ENCODE measurements at places on chromosomes 7 and 10. TPM values are rescaled to one million over a fixed set of nuclear protein-coding genes. Genes with fewer than 3 reads are reported as not detected.

DNA sequence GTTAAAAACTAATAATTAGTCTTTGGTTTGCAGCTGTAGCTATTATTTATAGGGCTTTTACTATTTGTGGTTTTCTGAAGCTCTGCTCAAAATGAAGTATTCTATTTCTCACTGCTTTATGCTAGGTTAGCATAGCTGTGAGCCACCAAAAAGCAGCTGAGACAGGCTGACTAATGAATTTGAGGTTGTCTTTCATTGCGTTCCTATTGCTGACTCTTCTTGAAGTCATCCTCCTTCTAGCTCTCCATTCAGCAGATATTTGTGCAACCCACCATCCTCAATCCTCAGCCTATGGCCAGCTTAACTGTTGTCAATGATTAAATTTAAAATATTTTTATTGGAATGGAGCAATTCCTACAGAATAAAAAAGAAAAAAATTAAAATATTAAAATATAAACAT is 2.1 kb upstream of the RALA start:
- DNase-seq = peak; percentile 68

- peak; percentile 86 for DNase-seq
These were observed 34.0 kb downstream of the FAM20C start for GRCh38 chr7:226281-226895.

SLC16A12 gene
- under 0.01 TPM for total RNA-seq

AGR2 gene
- total RNA-seq = not detected

SUN3 gene
- total RNA-seq = not detected

IPMK gene
- total RNA-seq = 4.1 TPM

CHAT gene
- not detected for total RNA-seq

DNA sequence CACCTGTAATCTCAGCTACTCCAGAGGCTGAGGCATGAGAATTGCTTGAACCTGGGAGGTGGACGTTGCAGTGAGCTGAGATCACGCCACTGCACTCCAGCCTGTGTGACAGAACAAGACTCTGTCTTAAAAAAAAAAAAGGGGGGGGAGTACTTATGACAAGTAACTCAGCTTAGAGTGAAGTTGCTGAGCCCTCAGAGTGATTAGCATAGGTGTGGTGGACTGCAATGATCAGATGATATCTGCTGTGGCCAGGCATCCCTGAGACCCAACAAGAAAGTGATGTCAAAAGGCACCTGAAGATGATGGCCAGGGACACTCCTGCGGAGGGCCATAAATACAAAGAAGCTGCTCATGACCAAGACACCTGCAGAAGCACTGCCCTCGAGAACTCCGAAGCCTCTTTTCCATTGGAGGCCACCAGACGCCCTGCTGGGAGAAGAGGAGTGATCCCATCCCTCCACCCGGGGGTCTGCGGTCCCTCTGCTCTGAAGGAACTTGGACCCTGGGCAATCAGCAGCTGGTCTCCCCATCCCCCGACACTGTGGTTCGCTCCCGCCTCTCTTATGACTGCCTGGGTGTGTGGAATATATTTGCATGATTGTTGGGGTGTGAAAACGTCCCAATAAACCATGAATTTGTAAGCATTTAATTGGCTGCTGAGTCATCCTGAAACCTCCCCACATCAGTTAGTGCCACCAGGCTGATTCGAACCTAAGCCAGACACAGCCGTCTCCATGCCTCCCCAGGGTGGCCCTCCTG is 46.0 kb downstream of the RASGEF1A start:
- no peak for DNase-seq

MBL2 gene
- total RNA-seq = not detected

MEOX2 gene
- total RNA-seq = 0.50 TPM

GATA3 gene
- not detected for total RNA-seq

CALN1 gene
- not detected for total RNA-seq

GRCh38 chr10:30911303-30911863 is 120.3 kb downstream of the ZNF438 start:
- DNase-seq = no peak

GRCh38 chr10:62734781-62735463 is 69.6 kb upstream of the ADO start:
- no peak for DNase-seq

DNA sequence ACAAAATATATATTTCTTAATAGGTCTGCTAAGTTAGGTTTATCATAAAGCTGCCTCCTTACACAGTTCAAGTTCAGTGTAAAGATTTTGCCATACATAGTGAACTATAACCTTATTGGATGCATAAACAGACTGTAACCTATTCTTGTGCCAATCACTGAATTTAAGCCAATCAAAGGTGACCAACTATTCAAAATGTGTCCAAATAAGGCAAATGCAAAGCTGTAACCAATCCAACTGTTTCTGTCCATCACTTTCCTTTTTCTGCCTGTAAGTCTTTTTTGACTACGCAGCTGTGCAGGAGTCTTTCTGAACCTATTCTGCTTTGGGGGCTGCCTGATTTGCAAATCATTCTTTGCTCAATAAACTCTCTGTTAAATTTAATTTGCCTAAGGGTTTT is 11.6 kb upstream of the DNMBP start:
- no peak for DNase-seq

AQP1 gene
- 44.6 TPM for total RNA-seq

TEX36 gene
- total RNA-seq = not detected

DNA sequence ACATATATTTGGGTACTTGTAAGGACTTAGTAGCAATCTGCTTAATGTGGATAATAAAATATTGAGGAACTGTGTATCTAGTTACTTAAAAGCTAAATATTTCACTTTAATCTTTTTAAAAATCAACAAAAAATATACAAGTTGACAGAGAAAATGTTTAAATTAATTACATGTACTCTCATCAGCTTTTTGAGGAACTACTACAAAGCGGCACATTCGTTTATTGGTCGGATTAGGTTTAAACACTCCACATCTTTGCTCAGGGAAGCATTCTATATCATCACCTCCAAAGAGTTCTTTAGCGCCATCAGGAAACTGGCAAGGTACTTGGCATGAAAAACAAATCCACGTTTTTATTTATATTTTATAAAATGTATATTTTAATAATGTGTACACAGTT is 1.6 kb downstream of the ATOH7 start:
- no peak for DNase-seq

SKAP2 gene
- 16.7 TPM for total RNA-seq

GRCh38 chr10:50447691-50448090 is 176.1 kb downstream of the SGMS1 start:
- DNase-seq = peak; percentile 31

GRCh38 chr10:133097418-133097817 is 9.7 kb downstream of the ADGRA1 start:
- no peak for DNase-seq

SPACDR gene
- under 0.01 TPM for total RNA-seq

- DNase-seq = peak; percentile 54
These were observed 40.5 kb upstream of the SLF2 start for GRCh38 chr10:100872034-100872791.

EPO gene
- not detected for total RNA-seq

- DNase-seq = peak; percentile 93
These were observed at the start of gene CACNA2D1 for GRCh38 chr7:82443547-82444219. Gene CACNA2D1 (minus strand): TSS chr7:82443777.

DNA sequence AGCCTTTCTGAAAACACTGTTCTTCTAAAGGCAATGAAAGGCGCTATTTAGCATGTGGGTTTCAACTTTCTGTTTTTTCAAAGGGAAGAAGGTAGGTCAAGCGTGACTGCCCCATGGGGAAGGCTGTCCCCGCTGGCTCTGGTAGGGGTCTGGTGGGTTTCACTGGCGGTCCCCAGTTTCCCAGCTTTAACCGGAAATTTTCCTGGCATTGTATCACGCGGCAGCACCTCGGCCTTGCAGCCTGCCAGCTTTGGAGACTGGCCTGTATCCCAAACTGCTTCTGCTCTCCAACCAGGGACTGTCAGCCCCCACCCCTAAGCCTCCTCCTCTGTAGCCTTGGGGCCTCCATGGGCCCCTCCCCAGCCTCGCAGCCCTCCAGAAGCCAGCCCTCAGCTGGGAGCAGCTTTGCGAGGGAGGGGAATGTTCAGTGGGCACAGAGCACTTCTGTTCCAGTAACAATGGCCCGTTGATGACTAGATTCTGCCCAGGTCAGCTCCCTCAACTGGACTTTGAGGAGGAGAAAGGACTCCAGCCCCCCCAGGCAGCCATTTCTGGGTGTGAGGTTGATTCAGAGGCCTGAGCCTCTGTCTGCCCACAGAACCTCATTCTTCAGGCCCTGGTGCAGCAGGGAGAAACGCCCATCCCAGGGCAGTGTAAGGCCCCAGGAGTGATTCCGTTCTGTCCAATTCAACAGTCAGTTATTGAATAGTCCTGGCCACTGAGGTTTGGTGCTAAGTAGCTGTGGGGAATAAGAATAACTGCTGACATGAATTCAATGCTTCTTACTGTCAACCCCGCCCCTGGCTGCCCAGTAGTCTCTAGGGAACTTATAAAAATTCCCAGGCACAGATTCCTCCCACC is 17.1 kb downstream of the CHST3 start:
- peak; percentile 82 for DNase-seq

PALD1 gene
- 0.33 TPM for total RNA-seq

GRCh38 chr7:27208998-27209397 is 9.1 kb upstream of the HOXA13 start:
- no peak for DNase-seq

GNAT3 gene
- total RNA-seq = not detected

PCLO gene
- 0.17 TPM for total RNA-seq

DNA sequence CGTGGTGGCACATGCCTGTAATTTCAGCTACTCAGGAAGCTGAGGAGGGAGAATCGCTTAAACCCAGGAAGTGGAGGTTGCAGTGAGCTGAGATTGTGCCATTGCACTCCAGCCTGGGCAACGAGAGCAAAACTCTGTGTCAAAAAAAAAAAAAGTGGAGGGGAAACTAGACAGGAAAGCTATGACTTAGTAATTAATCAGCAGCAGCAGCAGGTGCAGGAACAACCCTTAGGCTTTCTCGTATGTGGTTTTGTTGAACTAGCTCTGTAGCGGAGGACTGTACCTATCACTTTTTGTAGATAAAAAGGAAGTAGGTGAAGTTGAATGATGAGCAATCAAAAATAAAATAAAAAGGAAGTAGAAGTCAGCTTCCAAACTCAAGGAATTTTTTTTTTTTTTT is 76.9 kb upstream of the KMT2C start:
- no peak for DNase-seq

- no peak for DNase-seq
These were observed 970.2 kb downstream of the SORCS3 start for GRCh38 chr10:105611244-105611798.

- peak; percentile 24 for DNase-seq
These were observed at the start of gene NT5C3A for GRCh38 chr7:33062023-33062781. Gene NT5C3A (minus strand): TSS chr7:33062776. CDS start chr7:33062705, 71 bp downstream.

SIRT1 gene
- total RNA-seq = 21.1 TPM

DNA sequence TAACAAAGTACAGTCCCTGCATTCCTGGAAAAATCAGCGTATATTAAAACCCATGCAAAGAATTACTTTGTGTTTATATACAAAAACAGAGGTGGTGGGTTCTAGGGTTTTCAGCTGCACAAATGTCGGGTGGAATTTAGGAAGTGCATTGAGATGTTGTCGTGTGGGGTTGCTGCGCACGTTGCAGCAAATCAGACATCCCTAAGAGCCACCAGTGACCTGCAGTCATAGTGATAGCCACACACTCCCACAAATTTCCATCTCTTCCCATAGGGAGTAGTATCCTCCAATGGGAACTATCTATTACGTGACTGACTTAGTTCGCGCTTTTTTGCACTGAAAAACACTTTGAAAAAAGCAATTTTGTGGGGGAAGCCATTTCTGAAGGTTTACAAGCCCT is 375.2 kb upstream of the GALNT17 start:
- no peak for DNase-seq

DNA sequence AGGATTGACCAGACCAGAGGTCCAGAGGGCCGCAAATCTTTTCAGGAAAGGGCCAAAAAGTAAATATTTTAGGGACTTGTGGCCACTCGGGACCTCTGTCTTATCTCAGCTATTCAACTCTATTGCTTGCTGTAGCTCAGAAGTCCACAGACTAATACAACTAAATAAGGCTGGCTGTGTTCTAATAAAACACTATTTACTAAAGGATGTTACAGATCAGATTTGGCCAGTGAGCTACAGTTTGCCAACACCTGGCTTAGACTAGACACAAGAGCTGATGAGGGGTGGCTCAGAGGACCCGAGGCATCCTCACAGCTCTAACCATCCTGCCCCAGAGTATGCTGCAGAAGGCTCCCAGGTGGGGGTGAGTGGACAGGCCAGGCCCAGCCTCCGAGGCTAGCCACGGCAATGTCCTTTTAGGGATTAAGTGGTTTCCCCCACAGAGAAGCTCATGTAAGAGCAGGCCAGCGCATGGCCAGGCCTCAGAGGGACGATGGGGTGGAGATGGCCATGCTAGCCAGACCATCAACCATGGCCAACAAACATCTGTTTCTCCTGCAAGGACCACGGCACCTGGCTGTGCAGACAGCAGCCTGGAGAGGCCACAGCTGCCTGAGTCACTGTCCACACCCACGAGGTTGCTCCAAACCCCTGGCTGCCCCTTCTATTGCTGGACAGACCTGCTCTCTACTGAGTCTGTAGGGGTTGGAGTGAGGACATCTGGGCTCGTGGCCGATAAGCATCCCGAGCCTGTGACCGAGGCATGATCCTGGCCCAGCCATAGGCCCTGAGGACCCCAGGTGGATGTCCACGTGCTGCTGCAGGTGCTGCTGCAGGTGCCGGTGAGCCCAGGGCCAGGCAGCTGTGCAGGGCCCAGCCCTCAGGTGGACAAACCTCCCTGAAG is 76.5 kb downstream of the AFAP1L2 start:
- DNase-seq = no peak

DNA sequence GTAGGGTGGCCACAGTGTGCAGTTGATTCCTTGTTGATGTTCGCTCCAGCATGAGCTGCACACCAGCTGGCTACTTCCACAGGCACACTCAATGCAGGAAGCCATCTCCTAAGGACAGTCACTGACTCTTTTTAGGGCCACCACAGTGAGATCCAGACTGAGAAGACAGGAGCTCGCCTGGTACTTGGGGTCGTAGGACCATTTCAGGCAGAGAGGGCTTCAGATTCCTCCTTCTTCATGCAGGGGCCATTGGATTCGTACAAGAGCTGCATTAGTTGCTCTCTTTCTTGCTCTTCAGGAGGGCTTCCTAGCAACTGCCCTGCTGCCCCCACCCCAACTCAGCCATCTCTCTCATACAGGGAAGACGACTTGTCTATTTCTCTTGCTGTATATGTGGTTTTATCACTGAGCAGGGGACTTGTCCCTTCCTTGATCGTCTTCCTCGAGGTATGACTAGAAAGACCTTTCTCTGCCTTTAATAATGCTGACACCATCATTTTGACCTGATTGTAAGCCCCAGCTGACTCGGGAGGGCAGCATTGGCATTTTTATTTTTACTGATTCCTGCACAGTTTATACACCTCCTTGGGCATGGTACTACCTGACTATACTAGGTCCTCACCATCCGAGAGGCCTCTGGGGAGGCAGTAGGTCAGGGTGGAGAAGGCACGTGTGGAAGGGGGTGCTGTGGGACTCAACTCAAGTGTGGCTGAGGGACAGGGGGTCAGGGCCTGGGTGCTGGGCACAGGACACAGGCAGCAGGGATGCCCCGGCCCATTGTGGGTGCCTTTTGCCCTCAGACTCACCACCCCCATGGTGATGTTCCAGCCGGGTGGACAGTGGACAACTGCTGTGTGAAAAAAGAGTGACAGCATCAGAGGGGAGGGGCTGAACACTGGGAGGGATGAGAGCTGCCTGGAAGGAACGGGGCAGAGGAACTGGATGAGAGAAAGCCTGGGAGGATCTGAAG is 136.7 kb upstream of the ZNF746 start:
- DNase-seq = no peak

NAT16 gene
- not detected for total RNA-seq
